ENCODE measurements at places on chromosomes 13 and 19.

DNA sequence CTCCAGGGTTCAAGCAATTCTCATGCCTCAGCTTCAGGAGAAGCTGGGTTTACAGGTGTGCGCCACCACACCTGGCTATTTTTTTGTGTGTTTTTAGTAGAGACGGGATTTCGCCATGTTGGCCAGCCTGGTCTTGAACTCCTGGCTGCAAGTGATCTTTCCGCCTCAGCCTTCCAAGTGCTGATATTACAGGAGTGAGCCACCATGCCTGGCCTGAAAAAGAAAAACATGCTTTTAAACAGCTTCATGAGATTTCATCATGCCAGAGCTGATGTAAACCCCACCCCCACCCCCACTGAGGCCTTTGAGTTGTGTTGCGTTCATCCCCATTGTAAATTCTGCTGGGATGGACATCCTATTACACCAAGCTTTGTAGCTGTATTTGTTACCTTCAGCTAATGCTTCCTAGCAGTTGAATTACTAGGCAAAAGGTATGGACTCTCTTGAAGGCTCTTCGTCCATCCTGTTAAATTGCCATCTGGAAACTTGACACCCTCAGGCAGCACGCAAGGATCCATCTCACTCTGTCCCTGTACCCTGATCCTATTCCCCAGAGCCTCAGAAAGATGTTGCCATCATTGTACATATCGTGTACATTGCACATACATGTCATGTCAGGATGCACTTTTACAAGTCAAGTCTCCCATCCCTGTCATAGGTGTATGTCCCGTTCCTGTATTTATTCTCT is 47.3 kb downstream of the NFIX start:
- no peak for DNase-seq

DNA sequence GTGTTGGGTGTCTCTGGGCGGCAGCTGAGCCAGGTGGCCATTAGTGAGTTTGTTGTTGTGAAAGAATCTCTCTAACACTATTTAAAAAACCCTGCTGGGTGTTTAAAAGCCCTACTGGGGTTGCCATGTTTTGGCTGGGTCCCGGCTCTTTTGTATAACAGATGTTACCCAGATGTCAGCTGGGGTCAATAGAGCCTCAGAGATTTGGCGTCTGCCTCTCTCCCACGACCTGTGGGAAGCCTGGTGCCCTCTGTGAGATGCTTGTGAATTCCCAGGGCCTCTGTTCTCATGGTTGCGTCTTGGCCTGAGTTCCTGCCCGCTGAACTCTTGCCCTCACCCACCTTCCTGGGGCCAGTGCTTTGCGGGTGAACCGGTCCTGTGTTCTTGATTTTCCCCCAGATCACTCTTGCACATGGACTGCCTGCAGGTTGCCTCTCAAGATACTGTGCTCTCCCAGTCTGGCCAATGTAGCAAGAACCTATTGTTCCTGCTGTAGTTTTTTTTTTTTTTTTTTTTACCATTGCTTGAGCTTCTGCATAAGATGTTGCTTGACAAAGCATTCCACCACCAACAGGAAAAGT is 9.5 kb downstream of the NFILZ start:
- DNase-seq = no peak

DNA sequence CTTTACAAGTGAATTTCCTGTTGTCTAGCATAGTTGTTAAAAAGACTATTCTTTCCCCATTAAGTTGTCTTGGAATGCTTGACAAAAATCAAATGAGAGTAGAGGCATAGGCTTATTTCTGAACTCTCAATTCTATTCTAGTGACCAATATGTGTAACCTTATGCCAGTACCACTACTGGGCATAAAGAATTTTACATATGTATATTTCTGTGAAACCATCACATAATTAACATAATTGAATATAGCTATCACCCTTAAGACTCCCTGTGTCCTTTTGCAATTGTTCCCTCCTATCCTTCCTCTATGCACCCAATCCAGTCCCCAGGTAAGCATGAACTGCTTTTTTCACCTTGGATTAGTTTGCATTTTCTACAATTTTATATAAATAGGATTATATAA is 165.0 kb downstream of the DNAJC3 start:
- DNase-seq = no peak

GRCh38 chr19:56837492-56838023 is 3.0 kb downstream of the PEG3 start:
- no peak for DNase-seq

- peak; percentile 8 for DNase-seq
Measured at GRCh38 chr13:84865783-84866221, 933.4 kb downstream of the SLITRK6 start.

- no peak for DNase-seq
Measured at GRCh38 chr19:37943480-37943879, 36.5 kb downstream of the SIPA1L3 start.

GRCh38 chr13:90416519-90416918 is 931.0 kb upstream of the MIR17HG start:
- DNase-seq = peak; percentile 54

DNA sequence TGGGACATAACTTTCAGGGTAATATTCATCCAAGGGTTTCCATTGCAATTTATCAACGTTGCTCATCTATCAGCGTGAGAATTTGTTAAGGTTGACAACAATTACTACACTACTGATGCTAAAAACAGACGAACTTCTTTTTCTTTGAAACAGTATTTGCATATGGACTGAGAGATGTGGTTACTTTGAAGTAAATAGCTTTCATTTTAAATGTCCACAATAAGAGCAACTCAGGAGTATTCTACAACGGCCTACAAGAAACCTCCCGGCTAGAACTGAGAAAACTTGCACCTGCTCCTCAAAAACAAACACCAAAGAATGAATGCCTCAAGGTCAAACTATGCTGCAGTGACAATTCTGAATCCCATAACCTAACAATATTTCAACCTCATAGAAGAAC is 238.4 kb downstream of the IRS2 start:
- DNase-seq = no peak

DNA sequence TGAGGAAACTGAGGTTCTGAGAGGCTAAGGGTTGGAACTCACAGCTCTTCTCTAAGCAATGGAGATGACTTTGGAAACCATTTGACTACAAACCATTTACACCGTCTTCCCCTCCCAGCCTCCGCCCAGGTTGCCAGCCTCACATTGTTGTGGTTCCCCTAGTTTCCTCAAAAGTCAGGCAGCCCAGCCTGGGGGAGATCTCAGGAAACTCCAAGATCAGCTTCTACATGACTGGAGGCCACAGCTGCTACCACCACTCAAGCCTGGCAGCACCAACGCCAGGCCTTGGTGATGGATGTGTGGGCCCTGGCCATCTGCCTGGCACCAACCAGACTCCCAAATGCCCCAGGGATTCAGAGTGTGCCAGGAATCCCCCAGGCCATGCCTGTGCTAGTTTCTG is 207.9 kb downstream of the TSHZ3 start:
- DNase-seq = no peak

- DNase-seq = no peak
Measured at GRCh38 chr19:30320916-30321315, 51.3 kb upstream of the ZNF536 start.

- peak; percentile 33 for DNase-seq
Measured at GRCh38 chr19:12800923-12801465, 606 bp downstream of the PRDX2 start.

DNA sequence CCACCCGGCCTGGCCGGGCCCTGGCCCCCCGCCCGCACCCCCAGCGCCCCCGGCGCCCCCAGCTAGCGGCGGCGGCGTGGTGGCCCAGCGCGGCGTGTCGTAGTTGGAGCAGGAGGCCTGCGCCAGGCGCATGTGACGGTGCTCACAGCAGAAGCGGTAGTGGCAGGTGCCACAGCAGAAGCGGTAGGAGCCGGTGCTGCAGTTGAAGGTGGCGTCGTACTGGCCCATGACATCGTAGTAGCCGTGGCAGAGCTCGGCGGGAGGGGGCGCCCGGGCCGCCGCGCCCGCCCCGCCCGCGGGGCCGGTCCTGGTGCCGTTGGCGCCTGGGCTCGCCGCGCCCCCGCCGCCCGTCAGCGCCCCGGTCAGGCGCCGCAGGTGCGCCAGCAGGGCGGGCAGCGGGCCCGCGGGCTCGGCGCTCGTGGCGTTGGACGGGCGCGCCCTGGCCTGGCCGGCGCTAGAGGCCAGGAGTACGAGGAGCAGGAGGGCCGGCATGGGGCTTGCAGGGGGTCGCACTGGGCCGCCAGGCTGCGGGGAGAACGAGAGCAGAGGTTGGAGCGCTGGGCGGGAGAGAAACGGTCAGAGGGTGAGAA is 633 bp downstream of the SHISA7 start:
- DNase-seq = no peak

DNA sequence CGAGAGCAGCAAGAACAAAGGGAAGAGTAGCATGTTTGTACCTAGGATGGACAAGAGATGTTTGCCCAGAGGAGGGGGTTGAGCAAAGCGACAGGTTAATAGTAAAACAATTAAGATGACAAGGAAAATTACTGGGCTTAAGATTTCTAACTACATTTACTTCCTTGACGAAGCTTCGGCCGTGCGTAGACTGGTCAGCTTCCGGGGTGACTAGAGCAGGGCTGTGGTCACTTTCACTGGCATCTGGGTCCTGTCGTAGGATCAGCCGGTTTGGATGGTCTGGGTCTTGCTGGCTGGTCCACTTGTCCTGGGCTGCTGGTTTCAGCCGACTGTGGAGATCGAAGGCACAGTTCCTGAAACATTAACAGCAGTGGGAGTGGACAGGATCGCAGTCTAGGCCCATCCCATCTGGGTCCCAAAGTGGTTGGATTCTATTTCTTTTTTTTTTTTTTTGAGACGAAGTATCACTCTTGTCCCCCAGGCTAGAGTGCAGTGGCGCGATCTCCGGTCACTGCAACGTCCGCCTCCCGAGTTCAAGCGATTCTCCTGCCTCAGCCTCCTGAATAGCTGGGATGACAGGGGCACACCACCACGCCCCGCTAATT is 5.0 kb upstream of the BSG start:
- no peak for DNase-seq

DNA sequence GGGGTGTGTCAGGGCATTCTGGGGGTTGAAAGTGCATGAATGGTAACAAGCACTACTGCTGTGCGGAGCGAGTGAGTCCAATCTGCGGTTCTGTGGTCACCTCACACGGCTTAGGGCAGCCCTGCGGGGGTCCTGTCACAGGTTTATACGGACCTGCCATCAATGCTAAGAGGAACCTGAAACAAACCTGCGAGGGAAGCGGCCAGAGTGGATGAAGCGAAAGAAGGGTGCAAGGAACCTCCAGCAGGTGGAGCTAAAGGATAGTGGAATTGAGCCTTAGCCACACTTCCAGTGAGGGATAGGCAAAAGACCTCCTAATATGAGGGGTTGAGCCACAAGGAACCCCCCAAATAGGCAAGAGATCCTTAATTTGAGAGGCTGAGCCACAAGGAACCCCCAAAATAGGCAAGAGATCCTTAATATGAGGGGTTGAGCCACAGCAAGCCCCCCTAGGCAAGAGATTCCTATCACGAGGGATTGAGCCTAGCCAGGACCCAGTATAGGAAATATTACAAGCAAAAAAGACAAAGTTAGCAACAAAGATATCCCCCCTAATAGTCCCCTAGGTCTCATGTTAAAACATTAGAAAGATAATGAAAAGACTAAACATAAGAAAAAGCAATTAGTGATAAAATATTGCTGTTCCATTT is 6.3 kb upstream of the ZNF69 start:
- DNase-seq = peak; percentile 68

GRCh38 chr13:35771898-35772297 is 295.4 kb upstream of the MAB21L1 start:
- DNase-seq = peak; percentile 34

DNA sequence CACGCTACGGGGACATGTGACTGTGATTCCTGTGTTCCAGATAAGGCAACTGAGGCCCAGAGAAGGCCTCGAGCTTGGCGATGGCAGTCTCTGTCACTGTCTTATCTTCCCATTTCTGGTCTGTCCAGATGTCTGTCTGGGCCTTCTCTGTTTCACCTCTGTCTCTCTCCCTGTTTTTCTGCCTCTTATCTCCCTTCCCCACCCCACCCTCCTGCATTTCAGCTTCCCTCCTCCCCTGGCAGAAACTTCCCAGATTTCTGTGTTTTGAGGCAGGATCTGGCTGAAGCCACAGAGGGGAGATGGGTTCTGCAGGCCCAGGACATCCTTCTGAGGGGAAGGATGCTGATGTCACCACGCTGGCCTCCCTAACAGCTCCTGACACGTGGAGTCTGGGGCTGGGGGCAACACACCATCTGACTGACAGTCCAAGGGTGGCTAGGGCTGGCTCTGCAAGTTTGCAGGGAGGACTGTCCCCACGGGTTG is 14.4 kb downstream of the PAK4 start:
- no peak for DNase-seq

DNA sequence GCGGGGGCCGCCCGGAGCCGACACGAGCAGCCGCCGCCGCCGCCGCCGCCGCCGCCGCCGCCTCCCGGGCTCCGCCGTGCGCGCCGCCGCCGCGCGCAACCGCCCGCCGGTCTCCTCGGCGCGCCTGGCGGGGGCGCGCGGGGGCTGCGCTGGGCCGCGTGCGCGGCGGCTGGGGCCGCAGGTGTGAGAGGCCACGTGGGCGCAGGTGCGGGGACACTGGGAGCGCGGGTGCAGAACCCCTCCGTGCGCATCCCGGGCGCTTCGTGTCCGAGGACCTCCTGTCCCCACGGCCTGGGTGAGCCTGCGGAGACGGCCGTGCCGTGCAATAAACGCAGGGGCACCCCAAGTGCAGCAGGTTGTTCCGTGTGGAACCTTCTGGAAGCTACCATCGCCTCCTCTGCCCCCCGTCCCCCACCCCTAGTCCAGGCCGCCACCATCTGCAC is at the start of gene LINGO3:
Gene LINGO3 (minus strand): TSS at position 41 of the 443 bp plus-strand sequence. CDS start 16,378 bp downstream, outside the sequence.
- DNase-seq = no peak

GRCh38 chr19:46181388-46181779 is 33.3 kb downstream of the IGFL2 start:
- DNase-seq = peak; percentile 72

- DNase-seq = no peak
Measured at GRCh38 chr13:105474983-105475610, 1060.4 kb downstream of the EFNB2 start.

DNA sequence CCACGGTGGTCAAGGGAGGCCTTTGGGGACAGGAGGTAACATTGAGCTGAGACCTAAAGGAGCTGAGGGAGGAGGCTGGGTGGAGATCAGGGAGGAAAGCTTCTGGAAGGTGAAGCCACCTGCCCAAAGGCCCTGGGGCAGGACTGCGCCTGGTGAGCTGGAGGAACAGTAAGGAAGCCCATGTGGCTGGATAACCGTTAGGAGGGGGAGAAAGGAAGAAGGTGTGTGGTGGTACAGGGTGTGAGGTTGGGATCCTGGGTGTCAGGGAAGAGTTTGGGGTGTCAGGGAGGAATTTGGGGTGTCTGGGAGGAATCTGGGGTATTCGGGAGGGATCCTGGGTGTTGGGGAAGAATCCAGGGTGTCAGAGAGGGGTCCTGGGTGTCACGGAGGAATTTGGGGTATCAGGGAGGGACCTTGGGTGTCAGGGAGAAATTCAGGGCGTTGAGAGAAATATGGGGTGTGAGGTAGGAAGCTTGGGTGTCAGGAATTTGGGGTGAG is 695 bp downstream of the TICAM1 start:
- DNase-seq = no peak

DNA sequence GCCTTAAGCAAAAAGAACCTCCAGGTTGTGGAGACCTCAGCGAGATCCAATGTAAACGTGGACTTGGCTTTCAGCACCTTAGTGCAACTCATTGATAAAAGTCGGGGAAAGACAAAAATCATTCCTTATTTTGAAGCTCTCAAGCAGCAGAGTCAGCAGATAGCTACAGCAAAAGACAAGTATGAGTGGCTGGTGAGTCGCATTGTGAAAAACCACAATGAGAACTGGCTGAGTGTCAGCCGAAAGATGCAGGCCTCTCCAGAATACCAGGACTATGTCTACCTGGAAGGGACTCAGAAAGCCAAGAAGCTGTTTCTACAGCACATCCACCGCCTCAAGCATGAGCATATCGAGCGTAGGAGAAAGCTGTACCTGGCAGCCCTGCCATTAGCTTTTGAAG is 58.5 kb downstream of the ARHGAP35 start:
- DNase-seq = peak; percentile 46

GRCh38 chr13:113624235-113624587 is 33.8 kb downstream of the ATP4B start:
- DNase-seq = peak; percentile 1
